Karpas-422 (cell line): ENCODE measurements at places on chromosomes 12 and 14. TPM values are rescaled to one million over a fixed set of nuclear protein-coding genes. Genes with fewer than 3 reads are reported as not detected.

The SLCO1B3 gene
- total RNA-seq = not detected in 2 replicates

GRCh38 chr12:56414401-56414800 lies 34.8 kb downstream of the TIMELESS start:
- DNase-seq = no peak

DNA sequence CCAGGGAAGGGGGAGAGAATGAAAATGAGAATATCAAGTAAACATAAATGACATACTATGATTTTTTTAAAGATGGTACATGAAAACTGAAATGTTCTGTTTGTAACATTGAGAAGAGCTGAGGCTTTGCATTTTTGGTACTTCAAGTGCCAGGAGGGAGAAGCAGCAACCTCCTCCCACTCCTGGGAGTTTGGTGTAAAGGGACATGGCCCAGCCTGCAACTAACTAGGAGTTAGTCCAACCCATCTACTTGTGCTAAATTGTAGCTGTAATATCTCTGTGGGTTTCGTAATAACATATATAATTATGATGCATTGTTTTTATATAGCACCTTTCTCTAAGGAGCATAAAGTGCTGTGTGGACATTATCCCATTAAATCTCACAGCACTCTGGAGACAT lies 517.5 kb downstream of the NELL2 start:
- DNase-seq = no peak

- DNase-seq = no peak
Measured at GRCh38 chr14:95288672-95289322, 30.9 kb downstream of the CLMN start.

The JKAMP gene
- total RNA-seq = 45.2 and 149 TPM in 2 replicates

DNA sequence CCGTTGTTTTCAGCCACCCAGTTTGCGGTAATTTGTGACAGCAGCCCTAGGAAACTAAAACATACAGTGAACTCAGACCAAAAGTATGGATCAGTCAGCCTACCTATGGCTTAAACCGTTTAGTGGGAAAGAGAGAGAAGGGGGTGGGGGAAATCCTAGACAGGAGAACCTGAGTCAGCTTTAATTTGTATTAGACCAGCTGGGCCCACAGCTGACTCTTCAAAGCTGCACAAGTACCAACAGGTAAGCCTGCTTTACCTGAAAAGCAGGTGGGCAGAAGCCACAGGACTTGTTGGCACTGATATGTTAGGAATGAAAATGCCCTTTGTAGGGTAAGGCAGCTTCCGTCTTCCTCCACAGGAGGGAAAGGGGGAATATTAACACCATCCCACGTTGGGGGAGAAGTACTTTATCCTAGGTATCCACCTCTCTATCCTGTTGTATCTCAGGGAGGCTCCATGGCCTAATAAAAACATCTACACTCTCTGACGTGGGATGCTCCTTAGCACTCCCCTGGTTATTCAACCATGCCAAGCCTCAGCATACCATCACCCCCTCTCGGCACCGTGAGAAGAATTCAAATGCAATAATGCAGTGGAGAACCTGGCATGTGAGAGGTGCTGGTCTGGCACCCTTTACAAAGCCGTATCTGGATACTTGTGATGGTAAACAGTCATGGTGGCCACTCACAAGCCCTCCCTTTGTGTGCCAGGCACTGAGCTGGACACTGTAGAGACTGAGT lies 70.3 kb downstream of the STON2 start:
- no peak for DNase-seq

GRCh38 chr12:29241821-29242591 lies 92.9 kb downstream of the FAR2 start:
- DNase-seq = no peak

The FAM90A1 gene
- not detected in 2 replicates for total RNA-seq

DNA sequence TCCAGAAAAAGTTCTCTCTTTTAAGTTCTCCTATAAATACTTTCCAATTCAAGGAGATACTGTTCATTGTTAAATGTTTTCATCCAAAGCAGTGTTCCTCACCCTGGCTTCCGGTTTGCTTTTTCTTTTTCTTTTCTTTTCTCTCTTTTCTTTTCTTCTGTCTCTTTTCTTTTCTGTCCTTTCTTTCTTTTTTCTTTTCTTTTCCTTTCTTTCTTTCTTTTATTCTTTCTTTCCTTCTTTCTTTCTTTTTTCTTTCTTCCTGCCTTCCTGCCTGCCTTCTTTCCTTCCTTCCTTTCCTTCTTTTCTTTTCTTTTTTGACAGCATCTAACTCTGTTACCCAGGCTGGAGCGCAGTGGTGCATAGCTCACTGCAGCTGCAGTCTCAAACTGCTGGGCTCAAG lies 75.8 kb downstream of the PPM1A start:
- DNase-seq = no peak

- DNase-seq = no peak
Measured at GRCh38 chr12:9342614-9343353, 134.6 kb upstream of the PZP start.

- no peak for DNase-seq
Measured at GRCh38 chr12:18595412-18595811, 142.4 kb downstream of the PLCZ1 start.

DNA sequence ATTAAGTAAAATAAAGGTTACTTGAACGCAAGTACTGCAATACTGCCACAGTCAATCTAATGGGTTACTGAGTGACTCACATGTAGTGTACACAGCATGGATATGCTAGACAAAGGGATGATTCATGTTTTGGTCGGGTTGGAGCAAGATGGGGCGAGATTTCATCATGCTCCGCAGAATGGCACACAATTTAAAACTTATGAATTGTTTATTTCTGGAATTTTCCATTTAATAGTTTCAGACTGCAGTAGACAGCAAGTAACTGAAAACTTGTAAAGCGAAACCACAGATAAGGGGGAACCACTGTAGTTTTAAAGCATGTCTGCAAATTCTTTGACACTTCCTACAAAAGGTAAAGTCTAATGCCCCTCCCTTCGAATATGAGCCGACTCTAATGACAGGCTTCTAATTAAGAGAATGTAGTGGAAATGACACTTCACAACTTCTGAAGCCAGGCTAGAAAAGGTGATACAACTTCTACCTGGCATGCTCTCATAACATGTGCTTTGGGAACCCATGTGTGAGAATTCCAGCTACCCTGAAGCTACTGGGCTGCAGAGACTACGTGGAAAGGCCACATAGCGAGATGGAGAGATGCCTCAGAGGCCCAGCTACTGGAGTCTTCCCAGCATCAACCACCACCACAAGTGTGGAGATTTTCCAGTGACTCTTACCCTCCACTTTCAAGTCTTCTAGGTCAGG lies 13.9 kb upstream of the TCP11L2 start:
- DNase-seq = no peak

The NTF3 gene
- not detected in 2 replicates for total RNA-seq

The ASCL1 gene
- total RNA-seq = not detected in 2 replicates

DNA sequence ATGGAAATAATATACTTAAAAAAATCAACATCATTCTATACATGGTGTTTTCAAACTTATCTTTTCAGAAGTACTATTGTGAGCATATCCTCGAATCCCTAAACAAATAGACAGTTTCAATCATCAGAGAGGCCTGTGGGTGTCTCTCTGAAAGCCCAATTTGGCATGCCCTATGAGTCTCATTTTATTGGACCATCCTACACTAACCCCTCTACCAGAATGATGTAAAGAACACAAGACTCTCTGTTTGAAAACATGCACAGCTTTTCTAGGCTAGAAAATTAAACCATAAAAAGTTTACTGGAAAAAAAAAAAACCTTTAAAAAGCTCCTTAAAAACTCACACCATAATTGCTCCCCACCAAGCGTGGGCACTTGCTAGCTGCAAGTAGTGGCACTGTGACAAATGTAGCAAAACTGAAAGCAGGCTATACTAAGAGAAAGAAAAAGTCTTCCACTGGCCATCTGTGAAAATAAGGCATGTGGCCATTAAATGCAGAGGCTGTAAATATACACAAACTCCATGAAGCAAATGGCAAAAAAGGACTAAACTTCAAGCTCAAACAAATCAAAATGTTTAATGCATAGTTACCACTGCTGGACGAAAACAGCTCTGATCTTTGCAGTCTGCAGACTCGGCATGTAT lies 394.2 kb downstream of the SOX5 start:
- no peak for DNase-seq

- DNase-seq = peak; percentile 54
Measured at GRCh38 chr14:73025544-73025943, 1.4 kb downstream of the ZFYVE1 start.

- no peak for DNase-seq
Measured at GRCh38 chr12:62642486-62642885, 175.9 kb downstream of the MON2 start.

DNA sequence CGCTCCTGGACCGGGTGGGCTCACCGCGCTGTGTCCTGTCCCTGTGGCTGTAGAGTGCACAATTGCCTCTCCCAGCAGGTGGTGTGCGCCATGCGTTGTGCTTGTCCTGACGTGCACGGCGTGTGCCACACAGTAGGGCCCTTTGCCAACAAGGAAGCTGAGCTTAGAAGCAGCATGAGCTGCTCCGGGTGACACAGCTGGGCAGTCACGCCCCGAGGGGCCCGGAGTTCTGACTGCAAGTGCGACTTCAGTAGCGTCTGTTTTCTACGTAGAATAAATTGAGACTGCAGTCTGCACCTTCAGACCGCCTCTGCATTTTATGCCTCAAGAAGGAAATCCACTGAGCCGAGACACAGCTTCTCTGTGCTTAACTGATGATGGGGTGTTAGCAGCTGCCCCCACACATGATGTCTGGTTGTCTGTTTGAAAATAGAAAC lies 81.6 kb downstream of the ADGRD1 start:
- DNase-seq = no peak

DNA sequence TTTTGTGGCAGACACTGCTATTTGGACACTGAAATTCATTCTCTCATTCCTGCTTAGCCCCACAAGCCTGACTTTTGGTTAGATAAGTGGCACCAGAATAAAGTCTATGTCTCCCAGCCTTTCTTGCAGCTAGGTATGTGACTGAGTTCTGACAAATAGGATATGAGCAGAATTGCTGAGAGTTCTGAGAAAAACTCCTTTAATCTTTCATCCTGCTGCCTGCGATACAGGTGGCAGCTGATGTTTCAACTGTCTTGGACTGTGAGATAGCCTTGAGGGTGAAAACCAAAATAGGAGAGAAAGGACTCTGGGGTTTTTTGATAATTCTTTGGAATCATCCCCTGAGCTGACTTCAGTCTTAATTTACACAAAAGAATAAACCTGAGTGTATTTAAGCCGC lies 55.8 kb downstream of the MBIP start:
- no peak for DNase-seq

The ABCD2 gene
- not detected in 2 replicates for total RNA-seq

The MAPK1IP1L gene
- total RNA-seq = 31.8 and 111 TPM in 2 replicates

GRCh38 chr12:100031836-100032235 lies 47.1 kb upstream of the ANKS1B start:
- DNase-seq = peak; percentile 39

DNA sequence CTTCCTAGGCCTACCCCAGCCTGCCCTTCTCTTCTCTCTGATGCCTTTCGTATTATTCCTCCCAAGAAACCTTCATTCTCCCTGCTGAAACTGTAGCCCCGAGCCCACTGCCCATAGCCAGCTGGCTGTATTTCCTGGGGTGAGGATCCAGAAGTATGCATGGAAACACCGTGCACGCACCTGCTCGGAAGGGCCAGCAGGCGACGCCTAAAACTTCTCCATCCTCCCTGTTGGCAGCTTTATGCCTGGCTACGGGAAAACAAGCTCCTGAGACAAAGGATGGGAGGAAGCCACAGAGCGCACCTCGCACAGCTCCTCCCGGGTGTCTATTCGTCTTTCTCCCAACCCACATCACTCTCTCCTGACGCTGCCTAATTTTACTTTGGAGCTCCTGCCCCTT lies 69.0 kb upstream of the CAPRIN2 start:
- DNase-seq = no peak

GRCh38 chr14:32938719-32939253 lies at the start of gene NPAS3:
Gene NPAS3, plus strand, starts transcription at chr14:32938879.
- no peak for DNase-seq

DNA sequence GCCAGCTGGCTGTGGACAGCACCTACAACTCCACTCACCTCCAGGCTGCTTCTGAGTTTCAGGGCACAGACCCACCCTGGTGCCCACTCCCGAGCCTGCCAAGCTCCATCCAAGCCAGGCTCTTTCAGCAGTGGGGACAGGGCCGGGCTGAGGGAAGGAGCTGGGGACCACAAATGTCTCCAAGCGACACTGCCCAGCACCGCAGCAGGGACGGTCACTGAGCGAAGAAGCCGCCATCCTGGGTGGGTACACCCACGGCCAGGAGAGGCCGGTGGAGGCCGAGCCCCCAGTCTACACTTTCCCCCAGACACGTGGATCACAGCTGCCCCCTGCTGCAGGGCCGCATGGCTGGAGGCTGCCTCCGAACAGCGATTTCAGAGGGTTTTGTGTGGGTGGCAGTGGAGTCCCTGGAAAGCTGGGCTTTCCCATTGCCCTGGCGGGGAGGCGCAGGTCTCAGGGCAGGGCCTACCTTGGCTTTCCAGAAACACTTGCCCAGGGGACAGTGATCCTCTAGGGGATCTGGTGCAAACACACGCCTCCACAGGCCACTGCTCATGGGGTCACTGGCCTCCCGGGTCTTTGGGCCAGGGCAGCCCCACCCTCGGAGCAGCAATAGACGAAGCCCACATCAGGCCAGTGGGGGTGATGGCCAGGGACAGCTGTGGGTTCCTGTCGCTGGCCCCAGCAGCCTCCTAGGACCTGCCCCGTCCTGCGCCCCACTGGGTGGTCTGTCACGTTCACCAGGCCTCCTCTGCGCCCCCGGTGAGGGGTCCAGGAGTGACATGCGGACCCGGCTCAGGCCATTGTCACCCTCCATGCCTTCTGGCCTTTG lies 1.2 kb upstream of the GPR132 start:
- DNase-seq = no peak
